ENCODE measurements at places on chromosomes 7 and 10.

- no peak for DNase-seq
Measured at GRCh38 chr10:49498425-49498824, 40.5 kb downstream of the ERCC6 start.

GRCh38 chr7:98551611-98552273 is 65.3 kb upstream of the NPTX2 start:
- DNase-seq = no peak

DNA sequence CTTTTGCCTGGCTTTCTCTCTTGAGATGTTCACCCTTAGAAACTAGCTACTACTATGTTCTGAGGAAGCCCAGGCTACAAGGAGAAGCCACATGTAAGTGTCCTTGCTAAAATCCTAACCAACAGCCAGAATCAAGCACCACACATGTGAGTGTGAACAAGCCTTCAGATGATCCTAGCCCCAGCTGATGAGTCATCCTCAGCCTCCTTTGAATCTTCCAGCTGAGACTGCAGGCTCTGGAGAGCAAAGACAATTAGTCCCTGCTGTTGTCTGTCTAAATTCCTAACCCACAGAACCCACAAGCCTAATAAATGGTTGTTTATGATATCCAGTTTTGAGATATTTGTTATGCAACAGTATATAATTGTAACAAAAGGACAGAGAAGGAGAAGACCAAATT is 92.8 kb upstream of the TAC1 start:
- no peak for DNase-seq

DNA sequence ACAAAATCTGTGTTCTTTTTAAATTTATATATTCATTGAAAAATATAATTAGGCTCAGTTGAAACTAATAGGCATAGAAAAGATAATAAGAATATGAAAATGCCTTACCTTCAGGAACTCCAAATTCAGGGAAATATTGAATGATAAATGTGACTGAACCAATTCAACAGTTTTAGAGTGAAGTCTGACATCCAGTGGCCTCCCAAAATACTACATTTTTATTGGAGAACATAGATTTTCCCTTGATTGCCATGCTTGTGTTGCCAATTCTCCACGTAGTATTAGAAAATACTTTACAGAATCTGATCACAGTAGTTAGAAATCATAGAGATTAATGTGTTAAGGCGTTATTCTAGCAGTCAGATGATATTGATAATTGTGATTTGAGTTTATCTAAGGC is 1246.7 kb downstream of the GATA3 start:
- peak; percentile 8 for DNase-seq

DNA sequence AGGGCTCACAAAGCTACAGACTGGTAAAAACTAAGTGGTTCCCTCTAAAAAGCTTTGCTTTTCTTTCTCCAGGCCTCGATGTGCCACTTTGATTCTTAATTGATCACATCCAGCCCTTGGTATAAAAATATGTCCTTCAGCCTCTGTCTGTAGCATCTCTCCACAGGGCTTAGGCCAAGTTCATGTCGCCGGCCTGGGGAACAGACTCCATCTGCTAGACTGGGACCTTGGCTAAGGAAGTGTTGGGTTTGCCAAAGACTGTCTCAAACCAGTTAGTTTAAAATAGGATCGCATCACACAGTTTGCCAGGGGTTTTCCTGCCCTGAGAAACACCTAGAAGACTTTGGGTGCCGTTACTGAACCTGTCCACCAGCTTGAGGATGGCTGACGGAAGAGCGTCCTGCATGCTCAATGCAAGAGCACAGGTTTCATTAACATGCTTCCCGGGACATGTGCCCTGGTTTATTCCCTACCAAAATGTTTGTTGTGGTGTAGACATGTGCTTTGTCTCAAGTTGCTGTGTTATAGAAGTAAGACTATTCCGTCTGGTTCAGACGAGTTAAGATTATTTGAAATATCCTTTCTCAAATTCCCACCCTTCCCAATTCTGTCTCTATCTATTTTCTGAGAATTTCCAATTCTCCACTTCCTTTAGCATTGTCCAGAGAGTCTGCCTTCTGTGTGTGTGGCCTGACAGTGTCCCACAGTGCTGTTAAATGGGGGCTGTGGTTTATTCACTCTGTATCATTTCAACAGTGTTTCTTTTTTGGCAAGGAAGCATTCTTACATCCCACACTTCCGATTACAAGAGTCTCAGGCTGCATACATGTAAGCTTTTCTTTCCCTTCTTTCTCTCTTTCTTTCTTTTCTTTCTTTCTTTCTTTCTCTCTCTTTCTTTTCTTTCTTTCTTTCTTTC is 334.7 kb downstream of the INHBA start:
- peak; percentile 63 for DNase-seq

DNA sequence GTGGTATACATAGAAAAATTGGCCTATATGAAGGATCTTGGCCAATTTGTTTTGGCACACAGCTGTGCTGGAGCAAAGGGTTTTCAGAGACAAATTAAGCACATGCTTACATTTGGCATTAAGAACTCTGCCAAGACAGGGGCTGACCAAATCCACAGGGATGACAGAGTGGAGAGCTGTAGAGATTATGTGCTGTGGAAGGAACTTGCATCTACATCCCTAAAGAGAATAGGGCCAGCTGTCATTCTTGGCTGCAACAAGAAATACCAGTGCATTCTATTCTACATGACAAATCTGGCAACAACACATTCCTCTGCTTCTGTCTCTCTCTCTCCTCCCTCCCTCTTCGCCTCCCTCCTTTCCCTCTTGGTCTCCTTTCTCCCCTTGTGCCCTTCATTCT is 75.6 kb downstream of the POM121L12 start:
- peak; percentile 13 for DNase-seq

- DNase-seq = peak; percentile 71
Measured at GRCh38 chr10:8331896-8332729, 277.6 kb downstream of the GATA3 start.

- DNase-seq = no peak
Measured at GRCh38 chr7:102413611-102414010, 17.4 kb downstream of the PRKRIP1 start.

- DNase-seq = peak; percentile 57
Measured at GRCh38 chr10:103451831-103452505, at the start of gene CALHM2. Gene CALHM2, minus strand, starts transcription at chr10:103452370. Its CDS starts 2,429 bp downstream, at chr10:103449941.

DNA sequence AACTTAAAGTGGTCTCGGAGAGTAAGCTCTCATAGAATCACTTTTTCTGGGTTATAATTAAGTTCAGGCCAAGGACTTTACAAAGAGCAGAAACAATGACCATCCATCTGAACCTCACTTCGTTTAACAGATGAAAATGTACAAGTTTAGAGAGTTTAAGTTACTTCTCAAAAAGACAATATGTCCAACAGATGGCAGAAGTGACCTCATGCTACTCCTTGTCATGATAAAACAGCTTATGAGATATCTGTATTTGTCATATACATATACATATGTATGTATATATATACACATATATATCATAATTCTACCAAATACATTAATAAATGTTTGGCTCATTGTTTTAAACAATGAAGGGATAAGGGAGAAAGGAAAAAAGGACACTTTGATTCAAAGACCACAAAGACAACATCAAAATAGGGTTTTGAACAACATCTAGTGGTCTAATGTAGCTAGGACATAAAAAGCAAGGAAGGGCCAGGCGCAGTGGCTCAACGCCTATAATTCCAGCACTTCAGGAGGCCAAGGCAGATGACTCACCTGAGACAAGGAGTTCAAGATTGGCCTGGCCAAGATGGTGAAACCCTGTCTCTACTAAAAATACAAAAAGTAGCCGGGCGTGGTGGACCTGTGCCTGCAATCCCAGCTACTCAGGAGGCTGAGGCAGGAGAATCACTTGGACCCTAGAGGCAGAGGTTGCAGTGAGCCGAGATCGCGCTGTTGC is 17.8 kb downstream of the NAPEPLD start:
- DNase-seq = no peak

- DNase-seq = no peak
Measured at GRCh38 chr10:70587045-70587658, 15.4 kb downstream of the PRF1 start.

DNA sequence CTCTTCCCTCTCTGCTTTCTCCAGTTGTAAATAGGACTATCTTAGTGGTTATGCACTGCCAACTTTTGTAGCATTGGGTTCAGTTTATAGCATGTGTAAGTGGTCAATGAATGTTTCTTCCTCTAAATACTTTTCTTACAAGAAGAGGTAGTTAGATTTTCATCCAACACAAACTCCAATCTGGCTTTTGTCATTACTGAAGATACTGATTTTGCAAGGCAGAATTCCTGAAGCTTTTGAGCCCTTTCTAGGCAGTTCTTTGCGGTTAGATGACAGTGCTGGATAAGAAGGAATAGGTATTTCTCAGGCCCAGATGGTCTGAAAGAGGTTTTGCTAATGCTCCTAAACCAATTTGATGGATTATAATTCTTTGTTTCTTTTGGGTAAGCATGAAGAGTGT is 60.5 kb downstream of the BICC1 start:
- DNase-seq = no peak

GRCh38 chr10:30184397-30185033 is 125.1 kb upstream of the JCAD start:
- DNase-seq = no peak

DNA sequence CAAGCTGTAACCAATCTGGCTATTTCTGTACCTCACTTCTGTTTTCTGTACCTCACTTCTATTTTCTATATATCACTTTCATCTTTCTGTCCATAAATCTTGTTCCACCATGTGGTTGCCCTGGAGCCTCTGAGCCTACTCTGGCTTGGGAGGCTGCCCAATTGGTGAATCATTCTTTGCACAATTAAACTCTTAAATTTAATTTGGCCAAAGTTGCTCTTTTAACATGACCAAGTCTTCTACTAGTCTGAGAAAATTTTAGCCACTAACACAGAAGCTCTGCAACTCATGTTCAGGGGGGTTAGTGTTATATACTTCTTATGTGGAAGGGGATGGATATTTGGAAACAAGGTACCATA is 503.5 kb downstream of the KIF20B start:
- DNase-seq = peak; percentile 38

DNA sequence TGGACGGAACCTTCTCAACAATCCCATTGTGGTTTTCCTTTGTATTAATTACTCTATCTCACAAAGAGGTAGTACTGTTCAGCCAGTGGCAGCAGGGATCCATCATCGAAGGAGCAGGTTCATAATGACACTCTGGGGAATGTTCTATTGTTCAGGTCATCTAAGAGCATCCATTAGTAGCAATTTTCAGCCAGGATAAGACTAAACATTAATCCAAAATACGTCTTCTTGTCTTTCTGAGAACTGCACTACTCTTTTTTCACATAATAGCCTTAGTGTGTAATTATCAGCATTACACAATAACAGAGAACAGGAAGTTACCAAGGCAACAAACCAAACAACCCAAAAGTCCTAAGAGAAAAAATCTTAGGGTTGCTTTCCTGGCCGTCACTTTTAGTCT is 259.5 kb upstream of the VWC2 start:
- DNase-seq = no peak

DNA sequence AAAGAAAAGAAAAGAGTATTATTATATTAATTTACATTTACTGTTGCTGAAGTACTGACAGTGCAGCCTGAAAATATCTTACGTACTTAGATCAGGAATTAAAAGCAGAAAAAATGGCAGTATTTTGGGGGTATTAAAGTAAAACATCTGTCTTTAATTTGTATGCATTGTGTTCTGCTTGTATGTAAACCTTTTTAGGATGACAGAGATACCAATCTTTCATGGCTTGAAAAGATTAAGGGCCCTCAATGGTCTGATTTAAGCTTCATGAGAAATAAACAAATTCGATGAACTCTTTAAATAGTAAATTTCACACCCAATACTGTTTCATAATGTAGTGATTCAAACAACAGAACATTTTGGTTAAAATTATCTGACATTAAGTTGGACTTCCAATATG is 116.3 kb downstream of the MLLT10 start:
- DNase-seq = no peak

- DNase-seq = peak; percentile 39
Measured at GRCh38 chr7:11373546-11374142, 400.0 kb downstream of the PHF14 start.

GRCh38 chr10:113384181-113384580 is 168.7 kb upstream of the HABP2 start:
- DNase-seq = no peak

- DNase-seq = no peak
Measured at GRCh38 chr10:59718257-59718656, 8.6 kb upstream of the SLC16A9 start.

DNA sequence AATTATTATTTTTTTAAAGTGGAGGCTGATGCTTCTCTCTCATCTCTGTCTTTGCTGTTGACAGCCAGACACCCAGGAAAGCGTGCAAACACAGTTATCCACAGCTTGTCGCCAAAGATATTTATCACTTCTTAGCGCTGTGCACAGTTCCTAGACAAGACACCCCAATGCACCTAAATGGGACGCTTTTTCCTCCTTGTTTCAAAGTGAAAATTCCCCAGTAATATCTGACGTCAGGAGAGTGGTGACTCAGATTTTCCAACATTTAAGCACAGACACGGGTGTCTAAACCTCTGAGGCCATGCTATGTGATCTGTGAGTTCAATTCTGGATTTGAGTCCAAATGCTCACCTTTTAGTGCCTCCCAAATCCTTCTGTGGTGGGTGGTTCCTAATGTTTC is 151.6 kb downstream of the EMX2 start:
- no peak for DNase-seq

DNA sequence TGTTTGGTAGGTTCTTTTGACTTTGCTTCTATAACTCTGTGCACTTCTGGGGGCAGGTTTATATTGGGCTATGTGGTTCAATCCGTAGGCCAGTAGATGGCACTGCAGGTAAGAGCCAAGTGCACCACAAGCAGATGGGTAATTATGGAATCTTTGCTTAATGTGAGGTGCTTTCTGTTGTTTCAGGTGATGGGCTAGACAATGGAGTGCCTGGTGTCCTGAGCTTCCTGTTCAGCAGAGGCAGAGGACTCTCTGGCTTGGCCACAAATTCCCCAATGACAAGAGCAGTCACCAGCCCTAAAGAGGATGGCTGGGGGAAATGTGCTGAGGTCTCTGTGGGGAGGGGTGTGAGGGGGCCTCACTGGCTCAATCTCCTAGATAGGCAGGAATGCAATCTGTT is 455.0 kb downstream of the CCSER2 start:
- peak; percentile 12 for DNase-seq

- no peak for DNase-seq
Measured at GRCh38 chr10:62048470-62048869, 147.0 kb downstream of the ARID5B start.

DNA sequence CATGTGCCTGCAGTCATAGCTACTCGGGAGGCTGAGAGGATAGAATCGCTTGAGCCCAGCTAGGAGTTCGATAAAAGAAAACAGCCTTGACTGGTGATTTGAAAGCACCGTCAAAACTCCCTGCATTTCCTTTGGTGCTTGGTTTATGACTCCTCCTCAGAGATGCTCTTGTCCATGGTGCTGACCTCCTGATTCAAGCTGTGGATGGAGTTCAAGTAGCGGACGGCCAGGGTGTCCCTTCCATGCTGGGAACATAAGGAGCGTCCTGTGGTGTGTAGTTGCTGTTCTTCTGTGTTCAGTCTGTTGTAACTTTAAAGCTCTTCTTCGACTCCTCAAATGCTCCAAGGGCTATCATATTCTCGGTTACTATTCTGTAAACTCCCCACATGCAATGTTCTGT is 382.5 kb upstream of the KIAA1217 start:
- peak; percentile 14 for DNase-seq

- peak; percentile 84 for DNase-seq
Measured at GRCh38 chr7:46534664-46535588, 613.9 kb upstream of the IGFBP3 start.
